Stimulated activated CD4-positive, alpha-beta T cell treated with anti-CD3 and anti-CD28 coated beads, Interleukin-12 subunit alpha, Interleukin-12 subunit beta, amount 100 ng/mL, for 48 hours (primary cell): ENCODE measurements at places on chromosomes 12 and 14.
A peak's percentile ranks its signal among the peaks of the same experiment; 100 is the strongest.

GRCh38 chr14:55241673-55242072, 29.5 kb upstream of the FBXO34 start:
- no peak for DNase-seq

DNA sequence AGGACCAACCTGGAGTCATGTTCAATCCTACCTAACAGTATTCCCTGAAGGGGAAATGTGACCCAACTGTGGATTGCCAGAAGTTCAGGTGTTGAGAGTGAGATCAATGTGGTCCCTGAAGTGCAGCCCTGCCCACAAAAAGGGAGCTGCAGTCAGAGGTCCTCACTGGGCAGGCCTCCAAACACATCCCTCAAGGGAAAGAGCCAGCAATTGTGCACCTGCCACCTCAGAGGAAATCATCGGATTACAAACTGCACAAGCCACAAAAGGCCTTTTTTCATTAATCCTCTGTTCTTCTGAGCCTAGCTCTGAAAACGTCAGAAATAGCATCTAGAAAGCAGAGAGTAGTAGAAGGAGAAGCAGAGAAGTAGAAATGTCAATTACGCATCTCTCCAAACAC, 10.8 kb upstream of the MDM1 start:
- no peak for DNase-seq

DNA sequence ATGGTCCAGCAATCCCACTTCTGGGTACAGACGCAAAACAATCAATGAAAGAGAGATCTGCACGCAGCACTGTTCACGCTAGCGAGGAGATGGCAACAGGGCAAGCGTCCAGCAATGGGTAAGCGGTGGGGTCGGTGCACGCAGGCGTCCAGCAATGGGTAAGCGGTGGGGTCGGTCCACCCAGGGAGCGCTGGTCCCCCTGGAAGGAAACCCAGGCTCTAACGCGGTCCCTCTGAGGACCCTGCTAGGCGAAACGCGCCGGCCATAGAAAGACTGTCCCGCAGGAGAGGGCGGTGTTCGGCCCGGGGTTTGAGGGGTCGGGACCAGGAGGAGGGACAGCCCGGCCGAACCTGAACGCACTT, 618 bp upstream of the PGAM5 start:
- no peak for DNase-seq

GRCh38 chr12:94173660-94174265, 25.4 kb downstream of the PLXNC1 start:
- DNase-seq: no peak

GRCh38 chr14:41022932-41023331, 583.7 kb upstream of the LRFN5 start:
- no peak for DNase-seq

- DNase-seq: no peak
Measured at GRCh38 chr12:27627123-27627852, 69.0 kb upstream of the REP15 start.

GRCh38 chr12:91529829-91530228, 347.2 kb upstream of the DCN start:
- no peak for DNase-seq

GRCh38 chr12:52027085-52027843, 20.5 kb downstream of the TAMALIN start:
- no peak for DNase-seq

DNA sequence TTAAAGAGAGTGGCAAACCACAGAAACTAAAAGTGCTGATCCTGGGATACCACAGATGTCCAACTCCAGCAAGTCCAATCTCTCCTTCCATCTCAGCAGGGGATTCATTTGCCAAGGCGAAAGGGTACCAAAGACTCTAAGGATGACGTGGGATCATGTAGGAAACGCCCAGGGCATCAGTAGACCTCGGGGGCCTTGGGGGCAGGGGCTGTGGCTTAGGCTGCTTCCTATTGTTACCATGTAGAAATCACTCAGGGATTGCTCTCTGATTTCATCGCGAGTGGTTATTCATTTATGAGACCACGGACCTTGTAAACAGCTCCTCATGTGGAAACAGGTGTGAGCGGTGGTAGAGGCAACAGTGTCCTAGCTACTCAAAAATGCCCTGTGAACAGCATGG, 149.3 kb upstream of the FKBP4 start:
- no peak for DNase-seq

DNA sequence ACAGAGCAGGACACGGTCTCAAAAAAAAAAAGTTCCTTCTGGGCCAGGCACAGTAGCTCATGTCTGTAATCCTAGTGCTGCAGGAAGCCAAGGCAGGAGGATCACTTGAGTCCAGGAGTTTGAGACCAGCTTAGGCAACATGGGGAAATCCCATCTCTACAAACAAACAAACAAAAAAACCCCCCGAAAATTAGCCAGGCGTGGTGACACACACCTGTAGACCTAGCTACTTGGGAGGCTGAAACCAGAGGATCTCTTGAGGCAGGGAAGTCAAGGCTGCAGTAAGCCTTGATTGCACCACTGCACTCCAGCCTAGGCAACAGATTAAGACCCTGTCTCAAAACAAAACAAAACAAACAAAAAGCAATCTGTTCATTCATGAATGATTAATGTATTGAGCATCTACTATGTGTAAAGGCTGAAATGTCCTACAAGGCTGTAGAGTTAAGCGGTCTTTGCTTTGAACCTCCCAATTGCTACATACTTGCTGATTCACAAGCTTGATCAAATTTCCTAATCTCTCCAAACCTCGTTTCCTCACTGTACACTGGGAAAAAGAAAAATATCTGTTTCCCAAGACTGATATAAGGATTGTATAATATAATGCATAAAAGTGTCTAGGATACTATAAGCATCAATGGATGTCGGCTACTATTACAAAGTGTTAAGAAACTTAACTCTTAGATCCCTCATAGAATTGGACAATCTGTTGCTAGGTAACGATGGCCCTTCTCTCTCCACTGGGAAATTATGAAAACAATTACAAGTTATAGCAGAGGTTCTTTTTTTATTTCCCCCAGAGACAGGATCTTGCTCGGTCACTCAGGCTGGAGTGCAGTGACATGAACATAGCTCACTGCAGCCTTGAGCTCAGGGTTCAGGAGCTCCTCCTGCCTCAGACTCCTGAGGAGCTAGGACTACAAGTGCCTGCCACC, 7.9 kb upstream of the RILPL2 start:
- no peak for DNase-seq

GRCh38 chr12:6765634-6766581, at the start of gene PTMS:
Gene PTMS, plus strand, starts transcription at chr12:6766363. Its CDS starts 343 bp downstream, at chr12:6766706.
- DNase-seq: no peak

- no peak for DNase-seq
Measured at GRCh38 chr12:94141892-94142291, 6.5 kb upstream of the PLXNC1 start.

- DNase-seq: no peak
Measured at GRCh38 chr14:20732979-20733635, 12.6 kb upstream of the EDDM3A start.

- DNase-seq: peak; percentile 56
Measured at GRCh38 chr12:120944645-120945217, 33.6 kb upstream of the HNF1A start.

GRCh38 chr12:106271575-106272505, 24.0 kb upstream of the CKAP4 start:
- DNase-seq: no peak

GRCh38 chr14:24607081-24607480, 2.4 kb downstream of the GZMH start:
- DNase-seq: no peak

DNA sequence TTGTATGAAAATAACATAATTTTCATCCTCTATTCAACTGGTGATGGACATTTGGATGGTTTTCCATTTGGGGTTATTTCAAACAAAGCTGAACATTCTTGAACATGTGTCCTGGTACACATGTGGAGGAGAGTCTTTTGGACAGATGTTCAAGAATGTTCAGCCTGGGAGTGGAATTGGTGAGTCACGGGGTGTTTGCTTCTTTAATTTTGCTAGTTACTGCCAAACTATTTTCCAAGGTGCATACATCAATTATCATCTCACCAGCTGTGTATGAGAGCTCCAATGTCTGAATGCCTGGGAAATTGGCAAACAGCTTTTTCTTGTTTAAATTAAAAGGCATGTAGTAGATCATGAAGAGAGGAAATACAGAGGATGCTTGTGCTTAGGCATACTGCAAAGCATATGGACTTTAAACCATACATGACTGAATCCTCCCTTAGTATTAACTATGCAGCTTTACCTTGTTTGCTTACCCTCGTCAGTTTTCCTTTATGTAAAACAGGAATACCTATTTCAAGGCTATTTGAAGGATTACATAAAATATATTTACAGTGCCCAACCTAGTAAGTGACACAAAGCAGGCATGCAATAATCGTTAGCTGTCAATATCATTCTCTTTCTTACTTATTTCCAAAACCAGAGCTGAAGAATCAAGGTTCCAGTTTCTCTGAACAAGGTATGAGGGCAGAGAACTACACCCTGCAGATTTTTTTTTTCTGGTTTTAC, 152.1 kb downstream of the ITPR2 start:
- DNase-seq: no peak

- DNase-seq: no peak
Measured at GRCh38 chr12:64427988-64428387, 23.8 kb downstream of the XPOT start.

DNA sequence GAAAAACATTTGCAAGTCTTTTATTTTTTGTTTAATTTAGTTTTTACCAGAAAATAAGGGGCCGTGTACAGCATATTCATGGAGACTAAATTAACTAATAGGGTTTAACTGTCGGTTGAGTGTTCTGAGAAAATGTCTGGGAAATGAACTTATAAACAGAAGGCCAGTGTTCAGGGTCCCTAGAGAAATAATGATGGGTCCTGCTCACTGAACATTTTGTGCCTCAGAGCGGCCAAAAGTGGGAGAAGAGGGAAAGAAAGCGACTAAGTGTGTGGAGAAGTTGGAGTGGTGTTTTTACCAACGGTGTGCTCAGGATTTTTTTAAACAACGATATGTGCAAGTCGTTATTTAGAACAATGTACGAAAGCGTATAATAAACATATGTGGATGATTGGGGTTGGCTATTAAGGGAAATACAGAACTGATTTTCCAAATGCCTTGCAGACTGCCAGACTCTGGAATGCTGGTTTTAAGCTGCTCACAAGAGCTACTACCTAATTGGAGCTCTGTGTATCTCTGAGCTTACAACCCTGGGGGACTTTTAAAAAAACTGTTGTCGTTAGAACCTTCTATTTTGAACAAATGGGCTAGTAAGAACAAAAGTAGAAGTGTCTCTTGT, 166.7 kb downstream of the SLC38A4 start:
- no peak for DNase-seq

GRCh38 chr14:37195327-37195726, 2.4 kb upstream of the MIPOL1 start:
- DNase-seq: no peak

DNA sequence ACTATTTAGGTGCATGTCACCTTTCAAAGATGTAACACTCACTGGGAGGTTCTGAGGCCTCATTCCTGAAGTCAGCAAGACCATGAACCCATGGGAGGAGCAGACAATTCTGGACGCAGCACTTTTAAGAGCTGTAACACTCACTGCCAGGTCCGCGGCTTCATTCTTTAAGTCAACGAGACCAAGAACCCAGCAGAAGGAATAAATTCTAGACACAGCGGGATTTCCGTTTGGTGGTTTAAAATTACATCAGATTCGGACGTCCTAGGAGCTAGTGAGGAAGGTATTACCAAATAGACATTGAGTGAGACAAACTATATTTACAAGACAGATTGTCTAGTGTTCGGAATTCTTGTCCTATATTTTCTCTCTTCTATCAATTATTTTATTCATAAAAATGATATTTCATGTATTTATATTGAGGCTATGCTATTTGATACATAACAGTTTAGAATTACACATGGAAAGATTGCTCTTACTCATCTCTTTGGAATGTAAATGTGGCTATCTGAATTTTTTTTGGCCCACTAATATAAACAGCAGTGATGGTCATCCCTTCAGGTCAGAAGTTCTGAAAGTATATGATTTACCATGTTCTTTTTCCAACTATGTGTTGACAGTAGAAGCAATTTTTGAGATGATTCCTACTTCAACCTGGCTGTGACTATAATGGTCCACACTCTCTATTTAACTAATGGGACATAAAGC, 1973.0 kb upstream of the FLRT2 start:
- DNase-seq: no peak

GRCh38 chr12:68416826-68417225, 84.7 kb upstream of the MDM1 start:
- no peak for DNase-seq

- no peak for DNase-seq
Measured at GRCh38 chr14:51395361-51395849, 155.4 kb downstream of the TMX1 start.

GRCh38 chr14:54981698-54982097, 45.2 kb downstream of the WDHD1 start:
- DNase-seq: no peak

DNA sequence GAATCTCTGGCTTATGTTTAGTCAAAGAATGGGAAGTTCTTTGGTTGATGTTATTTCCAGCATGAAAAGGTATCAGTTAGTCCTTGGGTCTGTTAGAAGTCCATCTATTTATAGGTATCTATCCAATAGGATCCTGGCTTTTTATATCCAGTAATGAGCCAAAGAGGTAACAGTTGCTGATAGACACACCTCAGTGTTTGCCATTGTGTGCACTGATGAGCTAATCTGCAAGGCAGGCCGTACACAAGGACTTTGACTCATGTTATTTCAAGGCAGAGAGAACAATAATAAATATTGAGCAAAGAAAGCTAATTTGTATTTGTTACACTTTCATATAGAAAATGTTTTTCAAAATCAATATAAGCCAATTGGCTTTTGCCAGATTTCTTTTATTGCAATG, 56.4 kb downstream of the GLT1D1 start:
- no peak for DNase-seq

DNA sequence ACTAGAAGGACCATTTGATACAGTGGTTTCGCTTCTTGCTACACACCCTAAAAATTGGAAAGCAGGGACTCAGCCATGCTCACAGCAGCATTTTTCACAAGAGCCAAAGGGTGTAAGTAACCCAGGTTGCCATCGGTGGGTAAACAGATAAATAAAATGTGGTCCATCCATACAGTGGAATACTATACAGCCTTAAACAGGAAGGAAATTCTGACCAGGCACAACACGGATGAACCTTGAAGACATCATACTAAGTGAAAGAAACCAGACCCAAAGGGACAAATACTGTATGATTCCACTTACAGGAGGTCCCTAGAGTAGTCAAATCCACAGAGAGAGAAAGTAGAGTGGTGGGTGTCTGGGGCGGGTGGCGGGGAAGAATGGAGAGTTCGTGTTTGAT, 220.9 kb downstream of the PHETA1 start:
- no peak for DNase-seq

DNA sequence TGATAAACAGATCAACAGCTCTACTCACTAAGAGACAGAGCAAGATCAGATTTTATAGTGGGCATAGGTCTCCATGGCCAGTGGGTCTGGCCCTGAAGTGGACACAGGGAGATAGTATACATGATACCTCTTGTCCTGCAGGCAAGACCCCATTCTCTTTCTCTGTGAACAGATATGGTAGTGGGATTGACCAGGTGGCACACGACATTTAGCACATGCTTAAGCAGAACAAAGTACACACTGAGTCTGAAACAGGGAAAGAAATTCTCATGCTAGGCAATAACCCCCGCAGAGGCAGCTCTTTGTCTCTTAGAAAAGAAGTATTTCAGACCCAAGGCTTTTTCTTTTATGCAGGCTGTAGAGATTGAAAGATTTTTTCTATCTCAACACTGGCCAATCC, 1331.2 kb downstream of the FSCB start:
- DNase-seq: no peak

- DNase-seq: no peak
Measured at GRCh38 chr12:119082016-119082415, 96.7 kb upstream of the HSPB8 start.

GRCh38 chr14:99472937-99473336, 7.7 kb downstream of the SETD3 start:
- no peak for DNase-seq

- DNase-seq: no peak
Measured at GRCh38 chr14:68168460-68169109, 349.0 kb downstream of the RAD51B start.
